SK-N-SH (cell line): ENCODE measurements at places on chromosomes 2 and 18. TPM values are rescaled to one million over a fixed set of nuclear protein-coding genes. Genes with fewer than 3 reads are reported as not detected.

DNA sequence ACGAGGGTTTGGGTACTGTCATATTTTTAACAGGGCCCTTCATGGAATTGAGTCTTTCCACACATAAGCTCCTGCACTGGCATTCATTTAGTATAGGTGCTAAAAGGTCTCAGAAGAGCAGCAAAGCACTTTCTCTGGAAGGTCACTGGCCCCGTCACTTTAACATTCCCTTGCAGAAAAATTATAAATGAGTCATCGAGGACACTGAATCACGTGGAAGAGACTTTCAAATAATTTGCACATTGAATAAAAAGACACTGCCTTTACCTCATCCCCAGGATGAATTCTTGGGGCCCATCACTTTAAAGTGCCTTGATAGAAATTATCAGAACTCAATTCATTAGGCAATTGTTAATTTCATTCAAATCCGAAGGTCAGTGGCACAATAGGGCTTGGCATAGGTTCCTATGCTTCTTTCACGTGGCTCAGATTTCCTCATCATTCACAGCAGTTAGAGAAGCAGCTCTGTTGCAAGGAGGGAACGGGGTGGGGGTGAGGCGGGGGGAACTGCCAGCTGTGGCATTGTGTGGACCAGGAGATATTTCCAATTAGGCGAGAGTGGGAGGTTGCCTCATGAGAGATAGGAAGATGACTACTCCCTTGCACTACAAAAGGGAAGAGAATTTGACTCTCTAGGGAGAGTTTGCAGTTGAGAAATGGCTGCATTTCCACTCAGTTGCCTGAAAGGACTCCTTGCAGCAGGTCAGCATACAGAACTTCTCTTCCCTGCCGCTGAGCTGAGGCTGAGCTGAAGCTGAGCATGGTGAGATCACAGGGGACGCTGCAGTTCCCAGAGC lies 86.3 kb upstream of the NPAS2 start:
- no peak for DNase-seq

Gene AMER3
- polyA plus RNA-seq: under 0.01 and 0.03 TPM in 2 replicates

GRCh38 chr18:7908681-7909299 lies 341.7 kb downstream of the PTPRM start:
- DNase-seq: no peak

- no peak for DNase-seq
Measured at GRCh38 chr18:35215026-35215425, 25.8 kb upstream of the ZNF397 start.

Gene OSR1
- 48.7 and 76.6 TPM in 2 replicates for polyA plus RNA-seq

Gene STON1
- 4.2 and 5.7 TPM in 2 replicates for polyA plus RNA-seq

- DNase-seq: no peak
Measured at GRCh38 chr2:177129610-177130009, 83.0 kb upstream of the HNRNPA3 start.

DNA sequence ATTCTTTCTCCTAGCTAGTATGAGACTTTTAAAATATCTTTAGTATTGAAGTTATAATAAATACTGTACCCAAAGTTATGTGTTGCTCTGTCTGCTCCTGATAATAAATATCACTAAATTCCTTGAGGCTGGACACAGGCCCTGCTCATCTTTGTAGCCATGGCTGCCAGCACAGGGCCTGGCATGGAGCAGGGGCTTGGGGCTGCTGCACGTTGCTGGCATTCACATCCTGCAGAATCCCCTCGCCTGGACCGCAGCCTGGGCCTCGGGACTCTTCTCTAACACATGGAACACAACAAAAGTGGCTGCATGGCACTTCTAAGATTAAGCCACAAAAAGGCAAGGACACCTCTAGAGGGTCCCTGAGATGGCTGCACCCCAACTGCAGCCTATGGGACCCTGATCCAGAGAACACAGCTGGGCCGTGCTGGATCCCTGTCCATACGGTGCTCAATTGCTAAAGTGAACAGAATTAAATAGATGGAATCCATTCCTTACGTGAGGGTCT lies 477.5 kb upstream of the MYT1L start:
- DNase-seq: no peak

Gene SLC1A4
- polyA plus RNA-seq: 4.4 and 4.7 TPM in 2 replicates

Gene TGFA
- polyA plus RNA-seq: not detected in 2 replicates

Gene LYPD6B
- 17.0 and 18.2 TPM in 2 replicates for polyA plus RNA-seq

DNA sequence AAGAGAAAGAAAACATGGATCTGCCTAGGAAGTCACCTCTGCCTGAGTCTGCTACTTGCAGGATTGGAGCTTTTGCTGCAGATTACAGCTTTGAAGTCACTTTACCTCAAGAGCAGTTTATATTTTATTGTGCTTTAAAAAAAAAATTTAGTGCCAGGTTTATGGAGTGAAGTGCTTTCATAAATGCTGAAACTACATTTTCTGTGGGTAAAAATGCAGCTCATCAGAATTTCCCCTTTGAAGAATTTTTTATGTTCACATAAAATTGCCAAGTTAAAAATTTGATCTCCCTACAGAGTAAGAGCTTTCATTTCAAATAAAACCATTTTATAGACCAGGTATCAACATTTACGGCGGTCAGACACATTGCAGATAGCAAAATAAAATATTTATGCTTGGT lies 25.2 kb downstream of the BCL2L11 start:
- no peak for DNase-seq

Gene MAPK4
- 0.02 TPM in 2 replicates for polyA plus RNA-seq

DNA sequence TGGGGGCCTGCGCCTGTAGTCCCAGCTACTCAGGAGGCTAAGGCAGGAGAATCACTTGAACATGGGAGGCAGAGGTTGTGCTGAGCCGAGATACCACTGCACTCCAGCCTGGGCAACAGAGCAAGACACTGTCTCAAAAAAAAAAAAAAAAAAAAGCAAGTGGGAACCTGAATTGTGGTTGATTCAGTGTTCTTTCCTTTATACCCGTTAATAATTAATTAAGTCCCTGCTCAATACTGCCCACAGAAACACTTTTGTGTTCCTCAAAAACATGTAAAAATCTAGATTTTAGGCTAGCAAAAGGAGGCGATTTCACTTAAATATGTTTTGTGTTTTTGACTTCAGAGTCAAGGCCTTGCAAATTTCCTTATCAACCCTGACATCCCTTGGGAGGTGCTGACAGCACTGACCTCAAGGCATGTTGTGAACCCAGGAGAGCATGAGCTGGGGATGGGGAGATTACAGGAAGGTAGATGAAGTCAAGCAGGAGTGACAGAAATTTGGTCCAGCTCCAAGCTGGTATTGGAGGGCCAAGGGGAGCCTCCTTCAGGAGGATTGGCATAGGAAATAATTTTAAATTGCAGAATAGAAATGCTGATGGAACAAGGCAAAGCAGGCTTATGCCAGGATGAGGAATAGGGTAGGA lies 89.0 kb upstream of the PNPT1 start:
- DNase-seq: no peak

GRCh38 chr2:45770811-45771210 lies 119.3 kb downstream of the PRKCE start:
- DNase-seq: no peak

GRCh38 chr2:10265329-10266132 lies 37.2 kb upstream of the HPCAL1 start:
- DNase-seq: no peak

Gene PLEKHM3
- 1.9 and 2.1 TPM in 2 replicates for polyA plus RNA-seq

- DNase-seq: no peak
Measured at GRCh38 chr2:119338826-119339561, 27.6 kb downstream of the C2orf76 start.
